ENCODE measurements at places on chromosomes 3 and 15.

- DNase-seq, result no peak
These were observed 208.9 kb downstream of the ROBO1 start for GRCh38 chr3:79558943-79559342.

GRCh38 chr3:130878464-130878863 is 15.4 kb upstream of the ATP2C1 start:
- DNase-seq, result no peak

DNA sequence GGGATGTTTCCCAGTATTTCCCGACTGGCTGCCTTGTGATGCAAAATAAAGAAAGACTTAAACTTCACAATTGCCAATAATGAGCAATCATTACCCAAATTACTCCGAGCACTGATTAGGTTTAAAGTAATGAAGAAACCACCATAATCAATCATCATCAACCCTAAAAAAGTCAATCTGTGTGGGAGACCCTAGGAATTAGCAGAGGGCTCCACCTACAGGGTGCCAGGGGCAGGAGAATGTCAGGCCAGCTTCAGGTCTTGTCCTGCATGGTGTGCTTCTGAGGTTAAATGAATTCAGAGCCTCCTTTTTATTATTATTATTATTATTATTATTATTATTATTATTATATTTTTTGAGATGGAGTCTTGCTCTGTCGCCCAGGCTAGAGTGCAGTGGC is 478.0 kb upstream of the ARRDC4 start:
- no peak for DNase-seq

DNA sequence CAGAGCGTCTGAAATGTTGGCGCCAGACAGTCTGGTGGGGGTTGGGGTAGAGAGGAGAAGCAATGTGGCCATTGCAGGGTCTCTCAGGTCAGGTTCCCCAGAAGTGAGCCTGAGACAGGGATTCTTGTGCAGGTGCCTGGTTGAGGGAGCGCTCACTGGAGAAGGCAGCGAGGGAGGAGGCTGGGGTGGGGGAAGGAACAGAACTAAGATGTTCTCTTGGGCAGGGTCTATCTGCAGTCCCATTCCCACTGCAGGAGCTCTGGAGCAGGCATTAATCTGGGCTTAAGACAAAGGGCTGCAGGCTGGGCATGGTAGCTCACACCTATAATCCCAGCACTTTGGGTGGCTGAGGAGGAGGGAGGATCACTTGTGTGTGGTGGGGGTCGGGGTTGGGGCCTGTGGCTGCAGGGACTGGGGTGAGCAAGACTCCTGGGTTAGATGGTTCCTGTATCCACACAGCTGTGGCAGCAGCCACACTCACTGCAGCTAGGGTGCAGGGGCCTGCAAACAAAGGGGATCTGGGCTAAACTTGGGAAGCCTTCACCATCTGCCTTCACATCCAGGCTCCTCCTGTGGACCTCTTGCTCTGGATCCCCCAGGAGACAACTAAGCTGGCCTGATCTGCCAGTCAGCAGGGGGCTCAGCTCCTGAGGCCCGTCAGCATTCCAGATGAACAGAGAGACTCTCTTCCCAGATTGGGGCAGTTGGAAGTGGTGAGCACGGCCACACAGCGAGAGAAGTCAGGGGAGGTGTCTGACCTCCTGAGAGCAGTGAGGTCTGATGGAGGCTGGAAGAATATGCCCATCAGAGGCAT is 172.5 kb downstream of the ABHD5 start:
- no peak for DNase-seq

GRCh38 chr3:106208251-106208650 is 339.4 kb upstream of the CBLB start:
- no peak for DNase-seq

DNA sequence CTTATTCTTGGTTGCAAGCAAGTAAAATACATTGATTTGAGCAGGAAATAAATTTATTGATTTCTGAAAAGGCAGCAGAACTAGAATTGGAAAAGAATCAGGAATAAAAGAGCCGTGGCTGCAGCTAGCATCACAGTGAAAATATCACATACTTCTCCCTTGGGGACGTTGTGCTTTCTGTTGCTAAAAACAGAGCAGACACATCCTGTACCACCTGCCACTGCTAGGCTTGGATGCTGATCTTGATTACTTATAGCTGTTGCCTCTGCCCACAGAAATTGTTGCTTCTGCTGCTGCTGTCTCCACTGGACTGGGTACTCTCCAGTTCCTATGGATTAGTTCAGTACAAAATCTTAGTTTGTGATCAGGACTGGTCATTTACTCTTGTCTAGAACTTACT is 283.8 kb downstream of the C3orf38 start:
- DNase-seq, result no peak

DNA sequence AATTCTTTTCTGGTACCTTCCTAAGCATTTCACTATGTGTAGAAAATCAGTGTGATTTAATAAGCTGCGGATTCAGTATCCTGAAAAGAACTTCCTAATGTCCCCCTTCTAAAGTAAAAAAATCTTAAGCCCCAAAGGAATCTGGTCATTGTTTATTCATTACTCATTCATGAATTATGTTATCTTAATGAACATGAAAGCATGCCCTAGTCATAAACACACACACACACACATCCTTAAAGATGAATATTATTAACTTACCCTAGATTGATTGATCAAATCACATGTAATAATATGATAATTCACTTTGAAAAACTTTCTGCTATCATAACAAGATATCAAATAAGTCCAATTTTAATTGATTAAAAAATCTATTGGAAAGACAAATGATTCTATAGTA is 96.4 kb upstream of the BFSP2 start:
- no peak for DNase-seq

- DNase-seq, result no peak
These were observed 45.2 kb upstream of the DPPA4 start for GRCh38 chr3:109382588-109382987.

DNA sequence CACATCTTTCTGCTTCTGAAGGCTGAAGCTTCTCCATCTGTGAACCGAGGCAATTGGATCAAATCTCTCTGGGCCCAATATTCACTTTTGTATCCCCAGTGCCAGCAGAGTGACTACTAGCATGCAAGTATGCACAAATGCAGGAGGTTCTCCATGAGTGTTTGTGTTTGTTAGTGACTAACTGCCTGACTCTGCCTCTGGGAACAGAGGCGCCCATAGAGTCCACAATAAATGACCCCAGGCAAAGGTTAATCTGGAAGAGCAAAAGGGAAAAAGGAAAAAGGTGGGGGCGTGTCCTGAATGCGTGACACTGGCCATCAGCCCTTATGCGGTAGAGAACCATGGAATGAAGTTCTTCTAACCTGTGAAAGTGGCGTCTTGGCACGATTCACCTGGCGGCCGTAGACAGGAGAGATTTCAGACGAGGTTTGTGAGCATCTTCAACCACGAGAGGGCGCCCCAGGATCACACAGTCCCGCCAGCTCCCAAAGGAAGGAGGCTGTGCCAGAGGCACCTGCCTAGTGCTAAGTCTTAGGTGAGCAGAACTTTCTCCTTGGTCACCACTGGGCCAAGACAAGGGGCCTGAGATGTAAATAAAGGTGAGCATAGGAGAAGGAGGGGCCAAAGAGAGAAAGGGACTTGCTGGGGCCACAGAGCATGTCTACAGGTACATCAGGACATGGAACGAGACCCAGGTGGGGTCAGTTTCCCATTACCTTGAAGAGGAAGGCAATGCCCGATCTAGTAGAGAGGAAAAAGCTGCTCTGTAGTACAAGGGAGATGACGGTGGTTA is 44.2 kb downstream of the RBPMS2 start:
- peak; percentile 58 for DNase-seq

DNA sequence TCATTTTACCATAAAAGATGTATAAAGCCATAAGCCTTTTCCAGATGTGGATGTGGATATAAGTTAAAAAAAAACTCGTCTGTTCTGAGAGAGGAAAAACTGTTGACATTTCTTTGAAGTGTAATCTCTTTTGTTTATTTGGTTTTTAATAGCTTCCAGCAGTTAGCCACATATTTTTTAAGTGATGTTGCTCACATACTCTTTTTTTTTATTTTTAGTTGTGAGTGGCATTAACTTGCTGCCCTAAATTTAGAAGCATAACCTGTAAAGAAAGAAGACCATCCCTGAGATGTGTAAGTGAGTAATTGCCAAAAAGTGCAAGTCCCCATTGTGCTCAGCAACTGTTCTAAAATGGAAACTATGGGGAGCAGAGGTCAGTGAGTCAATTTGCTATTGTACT is 415.9 kb upstream of the MDFIC2 start:
- no peak for DNase-seq

DNA sequence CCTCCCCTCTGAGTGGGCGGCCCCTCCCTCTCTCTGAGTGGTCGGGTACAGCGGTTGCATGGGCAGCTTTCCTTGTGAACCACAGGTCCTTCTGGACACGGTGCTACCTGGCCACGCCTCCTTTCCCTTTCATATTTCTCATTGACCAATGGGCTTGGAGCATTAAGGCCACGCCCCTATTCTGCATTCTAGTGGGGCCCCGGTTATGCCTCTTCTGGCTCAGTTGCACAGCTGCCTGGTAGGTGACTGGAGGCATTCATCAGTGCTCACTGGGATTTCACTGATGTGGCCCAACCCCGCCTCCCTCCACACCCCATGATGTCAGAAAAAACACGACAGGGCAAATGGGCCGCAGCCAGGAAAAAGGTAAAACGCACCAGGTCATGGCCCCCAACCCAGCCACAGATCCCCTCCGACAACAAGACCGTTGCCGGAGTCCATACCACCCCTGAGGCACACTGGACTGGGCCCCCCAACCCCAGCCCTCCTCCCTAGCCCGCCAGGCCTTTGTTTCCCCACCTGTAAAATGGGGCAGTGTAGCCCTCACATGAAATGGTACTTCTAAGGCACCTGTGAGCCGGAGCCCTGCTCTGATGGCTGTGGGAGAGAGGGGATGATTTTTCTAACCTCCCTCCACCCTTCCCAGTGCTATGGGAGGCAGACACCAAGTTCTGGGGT is 26.3 kb downstream of the NGRN start:
- DNase-seq, result peak; percentile 90

DNA sequence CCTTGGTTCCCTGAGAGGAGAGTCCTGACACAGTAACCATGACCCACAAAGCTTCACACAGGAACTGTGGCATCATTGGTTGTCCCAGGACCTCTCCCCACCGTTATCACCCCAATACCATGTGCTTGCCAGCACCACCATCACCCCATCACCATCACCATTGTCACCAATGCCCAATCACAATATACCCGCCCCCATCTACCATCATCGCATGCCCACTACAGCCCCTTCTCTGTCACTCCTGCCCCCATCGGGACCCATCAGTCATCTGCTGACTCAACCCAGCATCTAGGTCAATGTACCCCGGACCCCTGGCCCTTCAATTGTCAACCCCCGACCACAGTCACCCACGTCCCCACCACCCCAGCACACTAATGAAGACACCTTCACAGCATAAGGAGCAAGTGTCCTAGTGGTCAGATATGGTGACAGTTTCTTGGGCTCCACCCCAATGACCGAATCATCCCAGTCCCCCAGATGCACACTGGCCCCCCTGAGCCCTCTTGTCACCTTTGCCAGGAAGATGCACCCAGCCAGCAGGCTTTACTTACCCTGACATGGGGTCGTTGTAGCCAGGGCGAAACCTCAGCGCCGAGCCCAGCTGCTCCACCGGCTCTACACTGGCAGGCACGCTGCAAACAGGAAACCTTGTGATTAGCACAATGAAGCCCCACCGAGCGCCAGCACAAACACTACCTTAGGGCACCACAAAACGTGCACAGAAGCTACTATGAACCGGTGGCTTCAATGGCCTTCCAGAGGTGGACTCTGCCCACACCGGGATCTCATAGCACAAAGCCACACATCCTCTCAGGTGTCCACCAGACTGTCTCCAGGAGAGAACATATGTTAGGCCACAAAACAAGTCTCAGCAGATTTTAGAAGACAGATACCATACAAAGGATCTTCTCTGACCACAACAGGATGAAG is 25.1 kb downstream of the SHISA5 start:
- no peak for DNase-seq

- no peak for DNase-seq
These were observed 456 bp upstream of the TMEM62 start for GRCh38 chr15:43132830-43133429.

DNA sequence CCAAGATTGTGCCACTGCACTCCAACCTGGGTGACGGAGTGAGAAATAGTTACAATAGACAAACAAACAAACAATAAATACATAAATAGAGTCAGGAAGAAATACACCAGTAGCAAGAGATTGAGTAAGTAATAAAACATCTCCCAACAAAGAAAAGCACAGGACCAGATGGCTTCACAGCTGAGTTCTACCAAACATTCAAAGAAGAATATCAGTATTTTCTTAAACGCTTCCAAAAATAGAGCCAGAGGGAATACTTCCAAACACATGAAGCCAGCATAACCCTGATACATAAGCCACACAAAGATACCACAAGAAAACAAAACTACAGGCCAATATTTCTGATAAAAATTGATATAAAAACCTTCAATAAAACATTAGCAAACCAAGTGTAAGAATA is 30.7 kb upstream of the IGSF10 start:
- no peak for DNase-seq

DNA sequence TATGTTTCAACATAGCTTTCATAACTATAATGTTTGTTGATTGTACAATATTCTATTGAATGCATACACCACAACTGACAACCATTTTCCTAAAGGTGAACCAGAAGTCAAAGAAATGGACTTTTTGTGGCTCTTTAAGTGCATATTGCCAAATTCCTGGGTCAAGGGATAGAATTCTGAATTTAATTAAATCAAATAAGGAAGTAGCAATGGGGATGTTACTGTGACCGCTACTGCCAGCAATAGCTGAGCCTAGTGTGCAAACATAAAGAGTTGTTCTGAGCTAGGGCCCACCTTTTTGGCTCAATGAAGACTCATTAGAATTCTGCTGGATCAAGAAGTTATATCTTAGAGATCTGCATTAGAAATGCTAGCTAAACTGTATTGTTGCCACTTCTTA is 17.3 kb upstream of the KBTBD8 start:
- no peak for DNase-seq

GRCh38 chr3:87553058-87553457 is 276.7 kb upstream of the POU1F1 start:
- DNase-seq, result no peak

GRCh38 chr3:32384938-32385337 is 6.7 kb upstream of the CMTM7 start:
- no peak for DNase-seq

DNA sequence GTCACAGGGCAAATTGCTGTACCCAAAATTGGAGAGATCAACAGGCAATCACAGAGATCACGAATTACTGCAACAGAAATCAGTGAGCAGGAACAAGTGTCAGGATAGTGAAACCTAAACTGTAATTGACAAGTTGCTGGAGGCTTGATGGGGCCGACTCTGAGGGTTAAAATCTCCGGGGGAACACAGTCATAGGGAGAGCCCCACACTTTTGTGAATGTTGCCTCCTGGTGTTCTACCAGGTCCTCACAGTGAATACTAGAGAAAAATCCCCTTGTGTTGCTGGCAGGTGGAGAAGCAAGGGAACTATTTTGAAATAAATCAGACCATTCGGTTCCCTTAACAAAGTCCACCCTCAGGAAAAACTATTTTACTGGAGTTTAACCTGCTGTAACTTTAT is 697.5 kb upstream of the CBLB start:
- no peak for DNase-seq

- peak; percentile 11 for DNase-seq
These were observed 810 bp downstream of the TMEM62 start for GRCh38 chr15:43134157-43134635.

- DNase-seq, result no peak
These were observed 494.3 kb upstream of the KCNMB2 start for GRCh38 chr3:178041931-178042330.

GRCh38 chr3:33537133-33537532 is 96.9 kb upstream of the UBP1 start:
- no peak for DNase-seq

All from T47D (cell line).